ENCODE measurements at places on chromosomes 4 and X.

- DNase-seq: no peak
Measured at GRCh38 chr4:123449362-123449761, 52.8 kb downstream of the SPRY1 start.

GRCh38 chr4:151901631-151902030, 140.8 kb upstream of the GATB start:
- DNase-seq: no peak

DNA sequence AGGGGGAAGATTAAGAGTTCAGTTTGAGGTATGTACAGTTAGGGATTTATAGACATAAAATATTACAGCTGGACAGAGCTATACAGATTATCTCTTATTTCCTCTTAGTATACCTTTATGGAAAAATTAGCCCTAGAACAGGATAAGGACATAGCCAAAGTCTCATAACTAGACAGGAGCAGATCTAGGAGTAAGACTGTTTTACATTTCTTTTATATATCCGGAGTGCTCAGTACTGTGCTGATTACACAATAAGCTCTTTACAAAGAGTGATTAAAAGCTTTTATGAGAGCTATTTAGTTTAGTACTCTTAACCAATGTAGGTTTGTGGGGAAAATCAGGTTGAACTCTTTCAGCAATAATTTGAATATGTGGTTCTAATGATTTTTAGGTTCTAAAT, 105.8 kb downstream of the TBX22 start:
- DNase-seq: no peak

- no peak for DNase-seq
Measured at GRCh38 chr4:94852616-94853015, 94.9 kb downstream of the BMPR1B start.

DNA sequence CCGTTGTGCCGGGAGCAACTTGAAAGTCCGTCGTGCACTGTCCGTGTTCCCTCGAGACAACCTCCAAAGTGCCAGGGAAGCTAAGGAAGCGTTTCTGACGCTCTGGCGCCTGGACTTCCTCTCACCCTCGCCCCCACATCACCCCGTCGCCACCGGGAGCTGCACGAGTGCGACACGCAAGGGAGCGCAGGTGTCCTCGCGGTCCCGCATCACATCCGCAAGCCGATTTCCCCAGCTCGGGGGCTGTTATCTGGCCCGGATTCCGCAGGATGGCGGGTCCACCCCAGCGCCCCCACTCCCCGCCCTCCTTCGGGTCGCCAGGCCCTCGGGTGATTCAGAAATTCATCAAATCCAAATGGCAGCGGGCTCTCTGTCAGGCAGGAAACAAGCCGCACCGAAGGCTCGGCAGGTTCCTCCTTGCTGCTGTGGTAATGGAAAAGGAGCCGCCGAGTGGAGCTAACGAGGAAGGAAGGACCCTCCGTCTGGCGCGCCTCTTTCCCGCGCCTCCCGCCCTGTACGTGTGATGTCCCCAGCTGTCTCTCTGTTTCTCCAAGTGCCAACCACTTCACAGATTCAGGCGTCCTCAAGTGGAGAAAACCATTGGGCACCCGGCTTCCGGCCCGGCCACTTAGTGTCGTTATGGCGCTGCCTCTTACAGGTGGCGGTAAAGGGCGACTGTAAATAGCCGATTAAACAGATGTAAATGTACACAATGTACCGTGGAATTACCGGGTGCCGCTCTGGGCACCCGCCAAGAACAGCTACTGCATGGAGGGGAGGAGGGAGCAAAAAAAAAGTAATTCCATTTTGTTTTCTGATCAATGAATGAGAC, 921 bp upstream of the SETD7 start:
- peak; percentile 12 for DNase-seq

- DNase-seq: no peak
Measured at GRCh38 chr4:57424232-57424897, 314.2 kb upstream of the IGFBP7 start.

- no peak for DNase-seq
Measured at GRCh38 chrX:147890756-147891155, 21.0 kb upstream of the FMR1 start.

DNA sequence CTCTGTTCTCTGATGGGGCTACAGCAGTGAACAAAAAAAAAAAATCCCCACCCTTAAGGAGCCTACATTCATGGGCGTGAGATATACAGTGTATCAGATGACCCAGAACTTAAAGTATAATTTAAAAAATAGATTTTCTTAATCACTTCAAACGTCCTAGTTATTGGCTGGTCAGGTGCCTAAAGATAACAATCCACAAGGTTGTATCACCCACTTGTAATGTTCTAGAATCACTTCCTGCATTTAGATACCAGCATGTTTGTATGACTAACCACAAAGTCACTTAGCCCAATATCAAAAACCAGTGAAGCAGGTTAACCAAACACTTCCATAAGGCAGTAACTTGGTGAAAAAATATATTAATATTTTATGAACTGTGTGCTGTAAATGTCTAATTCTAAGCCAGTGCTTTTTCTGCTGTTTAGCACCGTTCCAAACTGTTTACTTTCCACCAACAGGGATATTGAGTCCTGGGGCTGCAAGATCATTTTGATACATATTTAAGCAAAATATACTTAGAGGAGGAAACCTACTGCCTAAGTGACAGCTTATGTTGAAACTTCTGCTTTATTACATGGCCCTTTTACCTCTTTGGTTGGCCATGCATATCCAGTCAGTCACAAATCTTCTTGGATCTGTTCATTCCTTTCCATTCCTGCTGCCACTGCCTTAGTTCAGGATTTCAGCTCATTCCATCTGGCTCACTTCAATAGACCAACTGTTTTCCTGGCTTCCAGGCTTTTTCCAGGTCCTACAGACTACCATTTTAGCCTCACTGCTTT, 43.3 kb downstream of the CD40LG start:
- no peak for DNase-seq

DNA sequence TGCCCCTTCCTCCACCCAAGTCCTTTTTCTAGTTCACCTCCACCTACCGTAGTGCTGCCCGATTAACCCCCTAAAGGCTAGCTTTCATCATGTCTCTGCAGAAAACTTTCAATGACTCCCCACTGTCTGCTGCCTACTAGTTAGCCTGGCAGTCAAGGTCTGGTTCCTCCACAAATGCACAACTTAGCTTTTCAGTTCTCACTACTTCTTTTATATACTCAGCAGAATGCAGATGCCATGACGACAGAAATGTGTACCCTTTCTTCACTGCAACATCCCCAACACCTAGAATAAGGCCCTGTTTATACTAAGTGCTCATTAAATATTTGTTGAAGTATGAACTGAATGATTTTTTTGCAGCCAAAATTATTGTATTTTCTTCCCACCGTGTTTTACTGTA, 30.9 kb upstream of the RASGEF1B start:
- no peak for DNase-seq

- DNase-seq: no peak
Measured at GRCh38 chr4:41632481-41633073, 94.6 kb downstream of the LIMCH1 start.

DNA sequence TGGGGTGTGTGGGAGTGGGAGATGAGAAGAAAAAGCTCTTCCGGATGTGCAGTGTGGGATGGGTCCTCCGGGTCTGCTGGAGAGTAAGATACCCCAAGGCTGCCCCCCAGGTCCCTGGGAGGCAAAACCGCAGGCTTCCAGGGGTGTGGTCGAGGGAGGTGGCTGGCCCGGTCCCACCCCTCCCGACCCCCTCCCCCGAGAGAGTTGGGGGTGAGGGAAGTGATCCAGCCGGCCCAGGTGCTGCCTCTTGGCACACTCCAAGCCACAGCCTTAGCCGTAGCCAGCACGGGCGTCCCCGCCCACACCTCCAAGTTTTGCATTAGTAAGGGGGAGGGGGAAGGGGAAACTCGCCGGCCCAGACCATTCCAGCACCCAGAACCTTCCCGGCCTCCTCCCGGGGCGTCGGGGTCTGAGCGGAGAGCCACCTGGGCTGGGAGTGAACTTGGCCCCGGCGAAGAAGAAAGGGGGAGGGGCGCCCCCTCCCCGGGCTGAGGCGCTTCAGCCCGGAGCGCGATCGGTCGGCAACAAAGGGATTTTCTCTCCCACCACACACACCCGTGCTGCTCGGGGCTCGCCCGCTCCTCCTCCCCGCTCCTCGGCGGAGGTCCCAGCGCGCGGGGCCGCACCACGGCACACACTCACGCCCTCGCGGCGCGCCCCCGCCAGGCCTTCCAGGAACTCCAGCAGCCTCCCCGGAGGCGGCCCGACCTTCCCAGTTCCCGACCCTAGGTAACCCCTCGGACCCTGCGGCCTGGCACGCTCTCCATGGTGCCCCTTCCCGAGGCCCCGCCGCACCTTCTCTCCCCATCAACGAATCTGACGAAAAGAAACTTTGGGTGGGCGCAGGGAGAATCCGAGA, 14.4 kb downstream of the BCOR start:
- DNase-seq: no peak

DNA sequence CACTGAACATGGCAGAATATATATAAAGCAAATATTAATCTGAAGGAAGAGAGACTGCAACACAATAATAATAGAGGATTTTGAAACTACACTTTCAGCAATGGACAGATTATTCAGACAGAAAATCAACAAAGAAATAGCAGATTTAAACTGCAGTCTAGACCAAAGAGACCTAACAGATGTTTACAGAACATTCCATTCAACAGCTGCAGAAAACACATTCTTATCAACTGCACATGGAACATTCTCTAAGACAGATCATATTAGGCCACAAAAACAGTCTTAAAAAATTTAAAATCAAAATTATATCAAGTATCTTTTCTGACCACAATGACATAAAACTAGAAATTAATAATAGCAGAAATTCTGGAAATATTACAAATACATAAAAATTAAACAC, 27.1 kb downstream of the CENPE start:
- DNase-seq: no peak

DNA sequence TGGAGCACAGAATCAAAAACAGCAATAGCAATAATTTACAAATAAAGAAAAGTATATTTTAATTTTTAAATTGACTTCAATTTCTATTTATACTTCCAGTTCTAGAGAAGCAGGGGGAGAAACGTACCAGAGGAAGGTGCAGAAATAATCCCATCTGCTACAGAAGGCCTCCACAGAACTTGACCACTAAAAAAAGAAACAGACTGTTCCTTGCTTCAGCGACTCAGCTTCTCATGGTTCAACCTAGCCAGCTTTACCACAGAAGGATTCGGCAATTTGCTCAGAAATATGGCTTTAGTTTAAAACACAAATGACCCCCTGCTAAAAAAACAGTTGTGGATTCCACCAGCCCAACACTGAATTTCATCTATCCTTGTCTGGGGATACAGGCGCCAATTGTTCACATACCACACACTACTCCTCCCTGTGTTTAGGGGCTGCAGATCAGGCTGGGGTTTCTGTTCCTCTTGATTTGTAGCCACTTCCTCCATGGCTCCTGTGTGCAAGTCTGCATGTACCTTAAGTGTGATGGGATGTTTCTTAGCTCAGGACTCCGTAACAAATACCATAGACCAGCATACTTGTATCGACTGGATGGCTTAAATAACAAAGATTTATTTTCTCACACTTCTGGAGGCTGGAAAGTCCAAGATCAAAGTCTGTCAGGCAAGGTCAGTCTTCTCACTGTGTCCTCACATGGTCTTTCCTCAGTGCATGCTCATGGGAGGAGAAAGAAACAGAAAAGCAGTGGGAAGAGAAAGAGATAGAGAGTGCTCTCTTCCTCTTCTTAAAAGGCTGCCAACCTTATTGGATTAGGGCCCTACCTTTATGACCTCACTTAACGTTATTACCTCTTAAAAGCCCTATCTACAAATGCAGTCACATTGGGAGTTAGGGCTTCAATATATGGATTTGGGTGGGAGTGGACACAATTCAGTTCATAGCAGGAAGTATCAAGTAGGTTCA, 79.1 kb downstream of the AMOT start:
- DNase-seq: no peak

- DNase-seq: no peak
Measured at GRCh38 chr4:117481742-117482141, 396.4 kb upstream of the TRAM1L1 start.

- DNase-seq: no peak
Measured at GRCh38 chr4:86614865-86615264, 20.8 kb downstream of the PTPN13 start.

- DNase-seq: no peak
Measured at GRCh38 chr4:891747-892146, 40.4 kb downstream of the GAK start.

DNA sequence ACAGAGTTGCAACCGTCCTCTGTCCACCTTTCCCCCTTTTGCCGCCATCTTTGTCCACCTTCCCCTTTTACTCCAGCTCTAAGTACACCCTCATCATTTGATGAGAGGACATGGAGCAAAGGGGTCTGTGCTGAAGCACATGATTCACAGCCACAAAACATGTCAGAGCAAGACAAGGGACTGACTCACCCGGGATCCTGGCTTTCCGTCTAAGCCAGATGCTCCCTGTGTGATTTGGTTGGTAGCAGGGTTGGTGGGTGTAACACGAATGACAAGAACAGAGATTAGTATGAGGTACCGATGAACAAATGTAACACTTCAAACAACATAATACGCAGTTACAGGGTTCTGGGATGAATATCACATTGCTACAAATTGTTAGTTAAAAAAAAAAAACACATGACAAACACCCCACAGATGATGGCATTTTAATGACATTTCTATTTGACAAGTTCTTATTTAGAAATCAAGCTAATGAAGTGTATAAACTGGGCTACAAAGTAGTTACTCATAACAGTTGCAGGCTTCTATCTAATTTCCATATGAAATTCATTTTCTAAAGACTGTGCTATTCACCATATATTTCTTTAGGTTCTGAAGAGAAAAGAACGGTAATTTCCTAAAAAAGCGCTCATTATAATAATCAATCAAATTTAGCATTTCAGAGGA, 71.4 kb upstream of the ETNPPL start:
- no peak for DNase-seq

DNA sequence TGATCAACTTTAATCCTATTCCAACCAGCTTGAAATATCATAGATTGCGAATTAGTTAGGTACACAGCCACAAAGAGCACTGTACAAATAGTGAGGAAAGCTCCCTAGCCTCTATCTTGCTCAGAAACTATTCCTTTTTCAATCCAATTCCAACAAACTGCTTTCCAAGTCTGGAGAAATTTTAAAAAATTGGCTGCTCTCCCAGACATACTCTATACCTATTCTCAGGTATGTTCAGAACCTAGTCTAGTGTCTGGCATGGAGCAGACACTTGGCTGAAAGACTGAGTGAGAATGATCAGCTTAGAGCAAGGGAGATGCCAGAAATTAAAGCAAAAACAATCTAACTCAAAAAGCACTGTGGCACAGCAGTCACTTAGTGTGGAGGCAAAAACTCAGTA, 105.9 kb downstream of the SLC10A7 start:
- DNase-seq: no peak

GRCh38 chr4:142284402-142285221, 561.5 kb downstream of the INPP4B start:
- no peak for DNase-seq

GRCh38 chr4:8212622-8213021, 13.5 kb downstream of the SH3TC1 start:
- DNase-seq: no peak

DNA sequence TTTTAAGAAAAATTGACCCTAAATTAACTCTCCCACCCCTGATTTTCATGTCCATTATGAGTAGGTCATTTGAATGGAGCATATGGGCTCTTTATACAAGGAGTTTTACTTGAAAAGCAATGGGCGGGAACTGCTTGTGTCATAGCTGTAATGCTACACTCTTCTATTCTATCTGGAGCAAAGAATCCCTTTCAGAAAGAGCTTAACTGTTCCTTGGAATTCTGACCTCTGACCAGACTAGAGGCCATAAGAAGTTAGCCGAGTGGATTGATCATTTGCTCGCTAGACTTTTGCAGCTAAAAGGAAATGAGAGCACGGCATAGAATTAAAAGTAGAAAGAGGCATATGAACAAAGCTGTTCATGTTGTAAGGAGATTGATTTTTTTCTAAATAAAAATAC, 79.1 kb downstream of the DOCK11 start:
- no peak for DNase-seq
